ENCODE measurements at places on chromosomes 2 and 18. TPM values are rescaled to one million over a fixed set of nuclear protein-coding genes. Genes with fewer than 3 reads are reported as not detected.
A peak's percentile ranks its signal among the peaks of the same experiment; 100 is the strongest.

- H3K36me3 ChIP-seq, result no peaks in the 10 kb centered on the region
- no peaks in the 10 kb centered on the region for H3K27me3 ChIP-seq
- DNase-seq, result no peak
- no peak overlapping the region for H3K27ac ChIP-seq
Measured at GRCh38 chr2:221844212-221845020, 272.3 kb upstream of the EPHA4 start.

DNA sequence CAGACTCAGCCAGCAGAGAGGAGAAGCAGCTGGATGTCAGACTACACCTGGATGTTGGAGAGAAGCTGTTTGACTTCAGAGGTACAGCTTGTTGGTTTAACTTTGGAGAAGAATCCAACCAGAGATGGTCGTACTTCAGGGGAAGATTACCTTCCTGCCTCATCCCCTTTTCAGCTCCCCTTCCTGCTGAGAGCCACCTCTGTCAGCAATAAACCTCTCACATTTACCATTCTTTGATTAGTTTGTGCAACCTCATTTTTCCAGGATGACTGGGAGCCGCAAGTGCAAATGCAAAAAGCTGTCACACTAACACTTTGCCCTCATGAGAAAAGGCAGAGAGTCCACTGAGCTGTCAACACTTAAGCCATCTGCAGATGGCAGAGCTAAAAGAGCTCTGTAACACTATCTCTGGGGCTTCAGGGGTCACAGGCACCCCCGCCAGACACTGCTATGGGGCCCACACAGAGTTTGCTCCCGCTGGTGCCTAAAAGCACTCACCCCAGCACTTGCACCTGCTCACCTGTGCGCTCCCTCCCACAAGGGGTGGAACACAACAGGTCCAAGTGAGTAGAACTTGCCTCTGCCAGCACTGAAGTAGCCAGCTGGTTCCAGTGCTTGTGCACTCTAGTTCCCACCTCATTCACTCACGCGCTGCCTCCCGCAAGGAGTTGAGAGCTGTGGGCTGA lies 391.7 kb downstream of the METTL4 start:
- no peaks in the 10 kb centered on the region for H3K4me1 ChIP-seq
- no peaks in the 10 kb centered on the region for H3K36me3 ChIP-seq
- H3K27me3 ChIP-seq, result no peaks in the 10 kb centered on the region
- H3K4me3 ChIP-seq, result no peak overlapping the region
- no peak for DNase-seq

- no peak for DNase-seq
- no peaks in the 10 kb centered on the region for H3K27me3 ChIP-seq
- H3K4me1 ChIP-seq, result no peaks in the 10 kb centered on the region
- no peak overlapping the region for H3K4me3 ChIP-seq
- no peak overlapping the region for H3K27ac ChIP-seq
- no peaks in the 10 kb centered on the region for H3K36me3 ChIP-seq
Measured at GRCh38 chr2:202169832-202170424, 68.5 kb downstream of the SUMO1 start.

- no peaks in the 10 kb centered on the region for H3K27me3 ChIP-seq
- H3K4me1 ChIP-seq, result no peaks in the 10 kb centered on the region
- no peak overlapping the region for H3K4me3 ChIP-seq
- DNase-seq, result no peak
Measured at GRCh38 chr2:200494048-200494447, 15.8 kb downstream of the KCTD18 start.

- no peak overlapping the region for H3K4me3 ChIP-seq
- H3K27ac ChIP-seq, result no peak overlapping the region
- H3K36me3 ChIP-seq, result no peaks in the 10 kb centered on the region
- H3K27me3 ChIP-seq, result no peaks in the 10 kb centered on the region
- DNase-seq, result peak; percentile 75
- peaks cover 3% of the 10 kb centered on the region for H3K4me1 ChIP-seq
Measured at GRCh38 chr2:145380436-145381017, 860.6 kb upstream of the ZEB2 start.

- H3K27ac ChIP-seq, result no peak overlapping the region
- H3K36me3 ChIP-seq, result no peaks in the 10 kb centered on the region
- no peaks in the 10 kb centered on the region for H3K27me3 ChIP-seq
- no peak overlapping the region for H3K4me3 ChIP-seq
- H3K4me1 ChIP-seq, result no peaks in the 10 kb centered on the region
- DNase-seq, result no peak
Measured at GRCh38 chr2:14923820-14924580, 291.5 kb downstream of the LRATD1 start.

- peak overlapping the region; percentile 39 for H3K4me3 ChIP-seq
- DNase-seq, result peak; percentile 75
- no peaks in the 10 kb centered on the region for H3K4me1 ChIP-seq
Measured at GRCh38 chr2:173448938-173449471, 94.3 kb downstream of the CDCA7 start.

DNA sequence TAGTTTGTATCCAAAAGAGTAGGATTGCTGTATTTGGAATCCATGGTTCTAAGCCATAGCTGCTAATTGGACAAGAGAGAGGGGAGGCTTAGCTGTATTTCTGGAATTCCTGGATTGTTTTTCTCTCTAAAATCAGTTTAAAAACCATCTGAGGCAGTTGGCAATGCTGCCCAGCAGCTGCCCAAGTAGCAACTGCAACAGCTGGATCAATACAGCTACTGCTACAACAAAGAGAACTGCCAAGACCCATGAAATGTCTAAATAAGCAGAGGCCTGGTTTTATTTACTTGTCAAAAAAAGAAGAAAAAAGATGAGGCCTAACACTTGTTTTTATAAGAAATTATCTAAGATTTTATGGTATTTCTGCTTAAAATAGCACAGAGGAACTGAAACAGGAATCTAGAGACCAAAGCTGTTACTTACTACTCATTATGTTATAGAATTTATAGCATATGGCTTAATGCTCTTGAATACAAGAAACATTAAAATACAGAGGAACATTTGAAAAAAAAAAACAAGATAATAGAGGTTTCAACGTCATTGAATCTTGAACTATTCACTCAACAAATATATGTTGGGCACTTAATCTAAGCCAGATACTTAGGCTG lies 39.1 kb downstream of the TMEFF2 start:
- no peak overlapping the region for H3K4me3 ChIP-seq
- DNase-seq, result no peak
- no peaks in the 10 kb centered on the region for H3K4me1 ChIP-seq
- H3K27me3 ChIP-seq, result no peaks in the 10 kb centered on the region
- H3K27ac ChIP-seq, result no peak overlapping the region
- H3K36me3 ChIP-seq, result no peaks in the 10 kb centered on the region

DNA sequence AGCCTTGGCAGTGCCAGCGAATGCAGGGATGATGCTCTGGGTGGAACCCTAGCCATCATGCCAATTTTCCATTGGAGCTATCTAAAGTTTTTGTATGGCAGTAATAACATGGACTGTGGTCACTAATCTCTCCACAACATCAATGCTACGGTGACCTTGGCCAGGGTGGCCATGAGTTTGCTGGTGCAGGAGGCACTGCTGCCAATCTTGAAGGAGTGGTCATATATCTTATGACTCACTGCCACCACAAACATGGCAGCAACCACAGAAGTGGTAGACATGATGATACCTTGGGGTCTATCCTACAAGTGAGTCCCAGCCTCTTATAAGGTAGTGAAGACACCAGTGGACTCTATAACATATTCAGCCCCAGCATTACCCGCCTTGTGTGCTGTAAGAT lies 104.6 kb downstream of the EVA1A start:
- peaks cover 11% of the 10 kb centered on the region for H3K27me3 ChIP-seq
- H3K36me3 ChIP-seq, result no peaks in the 10 kb centered on the region
- H3K4me1 ChIP-seq, result no peaks in the 10 kb centered on the region

DNA sequence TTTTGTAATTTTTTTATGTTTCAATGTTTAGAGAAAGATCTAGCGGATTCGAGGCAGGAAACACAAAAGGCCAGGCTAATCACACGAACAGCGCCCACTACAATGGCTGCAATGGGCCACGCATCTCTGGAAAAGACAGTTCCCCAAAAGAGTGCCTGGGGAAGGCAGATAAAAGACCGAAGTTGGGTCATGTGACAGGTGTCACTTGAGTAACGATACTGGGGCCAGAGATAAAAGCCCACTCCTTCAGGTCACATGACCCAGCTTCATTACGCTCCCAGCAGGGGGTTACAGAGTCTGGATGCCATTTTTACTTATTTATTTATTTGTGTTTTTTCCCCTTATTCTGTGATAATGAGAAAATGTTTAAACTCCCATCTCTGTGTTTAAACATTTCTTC lies 95.4 kb downstream of the CDK15 start:
- no peak for DNase-seq
- H3K36me3 ChIP-seq, result no peaks in the 10 kb centered on the region
- no peak overlapping the region for H3K4me3 ChIP-seq
- no peaks in the 10 kb centered on the region for H3K27me3 ChIP-seq
- peaks cover 9% of the 10 kb centered on the region for H3K4me1 ChIP-seq

ATP6V1C2 gene
- 0.03 TPM for polyA plus RNA-seq

ME2 gene
- polyA plus RNA-seq, result 40.5 TPM

NOL4 gene
- polyA plus RNA-seq, result not detected

CYTIP gene
- 0.17 TPM for polyA plus RNA-seq

TRIP12 gene
- polyA plus RNA-seq, result 107 TPM

CFAP221 gene
- polyA plus RNA-seq, result 0.07 TPM
